ENCODE measurements at places on chromosomes 3 and 15.

DNA sequence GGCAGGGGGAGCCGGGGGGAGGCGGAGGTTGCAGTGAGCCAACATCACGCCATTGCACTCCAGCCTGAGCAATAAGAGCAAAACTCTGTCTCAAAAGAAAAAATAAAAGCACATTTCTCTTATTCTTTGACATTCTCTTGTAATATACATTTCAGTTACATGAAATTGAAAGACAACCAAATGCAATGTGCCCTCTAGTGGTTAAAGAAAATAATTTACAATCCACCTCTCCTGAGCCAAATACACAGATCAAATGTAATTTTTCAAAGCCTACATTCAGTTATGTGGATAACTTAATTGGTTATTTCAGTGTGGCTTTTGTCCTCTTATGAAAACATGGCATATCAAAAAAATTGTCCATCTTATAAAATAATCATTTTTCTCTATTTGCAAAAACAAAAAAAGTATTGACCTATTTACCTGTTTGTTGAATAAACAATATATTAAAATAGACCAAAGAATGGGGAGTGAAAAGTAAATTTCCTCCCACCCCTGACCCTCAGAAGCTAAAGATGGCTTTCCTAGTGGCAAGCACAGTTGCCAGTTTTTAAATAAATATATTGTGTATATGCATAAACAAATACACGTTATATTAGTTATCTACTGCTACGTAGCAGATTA is 14.2 kb upstream of the U2SURP start:
- no peak for DNase-seq

DNA sequence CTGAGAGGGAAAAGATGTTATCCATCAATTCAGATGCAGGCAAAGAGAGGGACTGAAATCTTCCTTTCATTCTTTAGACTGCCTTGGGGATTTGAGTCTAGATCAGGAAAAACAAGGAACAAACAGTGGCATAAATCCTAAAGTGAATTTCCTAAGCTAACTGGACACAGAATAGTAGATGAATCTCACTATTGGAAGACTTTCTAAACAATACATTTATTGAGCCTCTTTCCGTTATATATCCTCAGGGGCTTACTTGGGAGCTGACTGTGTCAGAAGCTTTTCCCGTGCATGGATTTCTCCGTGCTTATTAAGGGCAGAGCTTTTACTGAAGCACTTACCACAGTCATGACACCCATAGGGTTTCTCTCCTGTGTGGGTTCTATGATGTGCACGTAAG is 10.0 kb downstream of the ZSCAN29 start:
- no peak for DNase-seq

- DNase-seq = no peak
Measured at GRCh38 chr3:62119139-62119538, 254.2 kb downstream of the FEZF2 start.

GRCh38 chr15:74614744-74615507 is 710 bp upstream of the CLK3 start:
- DNase-seq = no peak

DNA sequence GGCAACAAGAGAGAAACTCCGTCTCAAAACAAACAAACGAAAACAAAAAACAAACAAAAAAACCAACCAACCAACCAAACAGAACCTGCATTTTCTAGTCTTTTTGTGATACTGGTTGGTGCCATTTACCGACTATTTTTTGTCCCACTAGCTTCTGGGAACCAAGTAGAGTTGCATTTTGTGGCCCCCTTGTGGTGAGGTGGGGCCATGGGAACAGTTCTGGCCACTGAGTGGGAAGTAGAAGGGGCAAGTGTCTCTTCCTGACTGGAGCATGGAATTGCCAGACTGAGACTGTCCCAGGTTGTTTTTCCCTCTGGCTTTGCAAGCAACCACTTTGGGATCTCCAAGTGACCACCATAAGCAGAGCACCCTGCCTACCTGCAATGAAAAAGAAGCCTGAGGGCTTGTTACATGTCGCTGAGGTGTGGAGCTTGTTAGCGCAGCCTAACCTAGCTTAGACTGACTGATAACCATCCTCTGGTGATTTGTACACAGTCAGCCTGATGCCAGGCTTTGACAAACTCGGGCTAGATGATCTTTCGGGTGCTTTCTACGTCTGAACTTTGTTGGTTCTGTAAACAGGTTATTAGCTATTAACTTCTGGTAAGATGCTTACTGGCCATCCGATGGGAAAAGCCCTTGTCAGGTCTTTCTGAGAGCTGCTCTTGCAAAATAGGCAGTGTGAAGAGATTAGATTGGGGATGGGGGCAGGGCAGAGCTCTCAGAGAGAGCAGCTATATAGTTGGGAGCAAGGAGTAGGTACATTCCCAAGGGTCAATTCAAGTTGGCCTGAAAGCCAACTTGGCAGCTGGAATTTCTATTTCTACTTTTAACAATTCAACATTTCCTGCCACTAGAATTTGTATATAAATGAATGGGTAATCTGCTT is 172.2 kb downstream of the SSR3 start:
- no peak for DNase-seq

DNA sequence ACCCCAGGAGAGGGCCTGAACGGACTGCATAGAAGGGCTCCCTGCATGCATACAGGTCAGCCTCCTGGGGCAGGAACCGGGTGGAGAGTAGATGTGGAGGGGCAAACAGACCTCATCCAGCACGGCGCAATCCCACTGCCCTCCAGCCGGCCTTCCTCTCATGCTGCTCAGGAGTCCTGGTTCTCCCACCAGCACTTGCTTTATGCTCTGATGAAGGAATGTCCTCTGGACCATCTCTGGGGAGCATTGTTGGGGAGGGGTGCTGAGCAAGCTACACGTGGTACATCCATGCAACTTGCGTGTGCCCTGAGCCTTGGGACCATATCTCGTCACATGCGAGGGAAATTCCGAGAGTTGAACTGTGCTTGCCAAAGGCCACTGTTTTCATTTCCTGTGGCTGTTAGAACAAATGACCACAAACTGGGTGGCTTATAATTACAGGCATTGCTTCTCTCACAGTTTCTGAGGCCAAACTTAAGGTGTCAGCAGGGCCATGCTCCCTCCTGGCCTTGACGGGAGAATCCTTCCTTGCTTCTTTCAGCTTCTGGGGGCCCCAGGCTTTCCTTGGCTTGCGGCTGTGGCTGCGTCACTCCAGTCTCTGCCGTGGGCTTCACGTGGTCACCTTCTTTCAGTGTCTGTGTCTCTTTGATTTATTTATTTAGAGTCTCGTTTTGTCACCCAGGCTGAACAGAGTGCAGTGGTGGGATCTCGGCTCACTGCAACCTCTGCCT is 12.2 kb downstream of the SELENOS start:
- DNase-seq = no peak

GRCh38 chr3:104526901-104527401 is 839.8 kb upstream of the ALCAM start:
- DNase-seq = no peak

- no peak for DNase-seq
Measured at GRCh38 chr3:16086690-16087089, 87.8 kb upstream of the GALNT15 start.

DNA sequence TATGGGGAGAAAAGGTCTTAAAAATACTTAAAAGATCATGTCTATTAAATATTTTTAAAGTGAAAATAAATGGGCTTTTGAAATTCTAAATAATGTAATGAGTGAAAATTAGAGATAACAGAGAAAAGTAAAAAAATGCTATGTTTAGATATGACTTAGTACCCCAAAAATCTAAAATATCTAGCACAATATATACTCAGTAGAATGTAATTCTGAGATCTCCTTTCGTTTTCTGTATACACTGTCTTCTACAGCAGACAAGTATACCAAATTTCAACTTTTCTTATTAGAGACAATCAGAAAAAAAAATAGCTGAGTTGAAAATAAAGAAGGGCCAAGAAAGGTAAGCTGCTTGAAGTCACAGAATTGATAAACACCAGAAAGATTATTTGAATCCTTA is 140.8 kb downstream of the ADAM10 start:
- no peak for DNase-seq

DNA sequence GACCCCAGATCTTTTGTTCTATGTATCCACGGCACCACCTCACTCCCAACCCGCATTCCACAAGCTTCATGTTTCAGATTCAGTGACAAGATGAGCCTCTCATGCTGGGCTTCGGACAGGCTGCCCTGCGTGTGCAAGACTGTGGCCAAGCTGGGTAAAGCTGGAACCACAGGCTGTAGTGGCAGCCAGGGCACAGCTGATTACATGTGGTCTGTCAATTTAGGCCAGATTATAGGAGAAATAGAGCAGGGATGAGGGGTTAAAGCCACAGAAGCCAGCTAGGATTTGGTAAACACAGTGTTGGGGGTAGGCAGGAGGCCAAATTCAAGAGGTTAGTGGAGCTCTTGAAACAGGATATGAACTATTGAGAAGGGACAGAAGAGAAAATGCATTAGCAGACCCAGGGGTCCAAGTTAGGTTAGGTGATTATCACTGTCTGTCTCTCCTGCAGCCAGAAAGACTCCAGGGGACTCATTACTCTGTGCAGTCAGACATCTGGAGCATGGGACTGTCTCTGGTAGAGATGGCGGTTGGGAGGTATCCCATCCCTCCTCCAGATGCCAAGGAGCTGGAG is 12.9 kb downstream of the SNAPC5 start:
- no peak for DNase-seq

GRCh38 chr3:40313975-40314860 is 4.7 kb downstream of the EIF1B start:
- DNase-seq = no peak

DNA sequence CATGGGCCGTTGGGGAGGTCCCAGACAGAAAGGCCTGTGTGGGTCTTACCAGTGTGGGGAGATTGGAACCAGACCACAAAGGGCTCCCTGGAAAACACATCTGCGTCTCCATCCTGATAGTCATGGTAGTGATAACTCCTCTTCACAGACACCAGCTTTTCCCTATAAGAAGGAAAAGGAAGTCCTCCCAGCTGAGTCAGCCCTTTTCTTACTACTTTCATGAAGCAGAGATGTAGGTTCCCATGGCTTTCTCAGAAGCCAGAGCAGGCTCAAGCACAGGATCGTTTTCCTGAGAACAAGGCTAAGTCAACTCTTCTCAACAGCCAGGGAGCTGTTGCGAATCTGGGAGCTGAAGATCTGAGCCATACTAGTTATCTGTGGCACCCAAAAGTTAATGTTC is 6.1 kb downstream of the DNASE1L3 start:
- DNase-seq = no peak

GRCh38 chr15:63075984-63076713 is 33.6 kb downstream of the TPM1 start:
- DNase-seq = no peak

- DNase-seq = no peak
Measured at GRCh38 chr15:58865425-58865880, 68.0 kb downstream of the SLTM start.

Measured in NCI-H187 (cell line).